ENCODE measurements at places on chromosomes 11 and 22.

DNA sequence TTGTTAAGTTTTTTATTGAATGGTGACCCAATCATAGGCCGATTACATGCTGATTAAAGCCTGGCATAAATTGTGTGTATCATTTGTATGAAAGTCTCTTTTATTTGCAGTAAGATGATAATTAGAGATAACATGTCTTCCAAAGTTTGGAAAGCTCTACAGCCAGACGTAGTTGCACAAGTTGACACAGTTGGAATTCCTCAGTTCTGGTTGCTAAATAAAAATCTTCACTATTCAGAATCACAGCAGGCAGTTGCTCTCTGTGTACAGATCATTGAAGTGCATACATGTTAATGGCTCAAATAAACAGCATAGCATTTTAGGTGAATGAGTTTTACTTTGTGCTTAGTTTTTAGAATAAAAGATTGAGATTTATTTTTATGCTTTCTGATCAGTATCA, 69.5 kb downstream of the ARHGAP42 start:
- no peak for DNase-seq

DNA sequence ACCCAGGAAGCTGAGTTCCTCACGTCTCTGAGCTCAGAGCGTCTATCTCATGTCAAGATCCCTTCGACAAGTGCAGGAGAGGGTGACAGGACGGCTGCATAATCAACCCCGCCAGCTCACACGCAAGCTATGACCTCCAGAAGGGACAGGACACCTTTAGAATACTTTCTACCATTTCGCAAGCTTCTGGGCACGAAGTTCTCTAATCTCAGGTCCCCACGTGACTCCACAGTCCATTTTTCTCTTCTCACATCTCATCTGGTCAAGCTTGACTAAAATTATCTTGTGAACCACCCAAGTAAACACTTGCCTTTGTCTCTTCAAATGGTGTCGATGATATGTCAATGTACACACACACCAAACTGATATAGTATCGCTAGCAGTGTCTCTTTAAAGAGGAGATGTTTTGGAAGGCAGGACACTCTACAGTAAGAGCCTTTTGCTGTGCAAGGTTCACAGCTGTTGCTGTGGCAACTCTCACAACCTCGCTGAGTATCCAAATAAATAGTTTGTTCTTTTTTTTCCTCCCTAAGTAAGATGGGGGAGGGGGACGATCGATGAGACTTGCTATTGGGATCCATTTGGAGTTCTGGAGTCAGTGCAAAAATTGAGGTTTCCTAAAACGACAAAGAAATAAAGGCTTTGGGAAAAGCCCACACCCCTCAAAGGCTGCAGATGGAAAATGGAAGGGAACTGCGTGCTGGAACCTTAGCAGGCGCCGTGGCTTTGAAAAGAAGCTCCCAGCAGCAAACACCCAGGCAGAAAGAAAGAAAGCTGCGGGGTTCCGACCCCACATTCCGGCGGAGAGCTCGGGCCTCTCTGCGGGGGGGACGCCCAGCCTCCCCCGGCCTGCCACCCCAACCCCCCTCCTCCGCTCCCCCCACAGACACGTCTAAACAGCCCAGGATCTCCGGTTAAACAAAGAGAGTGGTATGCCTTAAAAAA, 215.4 kb upstream of the UBASH3B start:
- DNase-seq = no peak

DNA sequence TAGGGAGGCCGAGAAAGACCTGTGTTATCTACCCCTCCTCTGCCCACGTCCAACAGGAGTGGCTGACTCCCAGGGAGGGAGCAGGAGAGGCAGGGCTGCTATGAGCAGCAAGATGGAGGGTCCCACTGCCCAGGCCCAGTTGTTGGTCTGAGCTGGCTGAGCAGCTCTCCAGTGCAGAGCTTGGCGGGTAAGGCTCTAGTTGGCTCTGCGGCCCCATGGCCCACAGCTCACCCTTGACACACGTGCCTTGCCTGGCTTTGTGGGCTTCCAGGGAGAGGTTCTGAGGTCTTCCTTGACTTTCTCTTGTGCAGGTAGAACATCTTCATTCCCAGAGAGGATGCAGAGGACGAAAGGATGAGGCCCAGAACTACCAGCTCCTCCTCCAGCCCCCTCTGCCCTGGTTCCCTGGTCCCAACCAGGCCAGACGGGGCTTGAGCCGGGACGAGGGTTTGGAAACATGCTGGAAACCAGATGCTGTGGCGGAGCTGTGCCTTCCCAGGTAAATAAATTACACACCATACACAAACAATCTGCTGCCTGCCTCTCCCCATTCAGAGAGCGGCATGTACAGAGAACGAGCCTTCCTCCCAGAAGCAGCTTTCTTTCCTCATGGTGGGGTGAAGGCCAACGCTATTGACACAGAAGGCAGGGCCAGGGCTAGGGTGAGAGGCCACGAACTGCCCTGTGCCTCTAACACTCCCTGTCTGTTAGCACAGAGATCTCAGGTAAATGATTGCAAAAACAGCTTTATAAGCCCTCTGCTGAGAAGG, 48.1 kb downstream of the DSCAML1 start:
- no peak for DNase-seq

- DNase-seq = no peak
Observed at GRCh38 chr11:119758291-119758690, 29.3 kb upstream of the NECTIN1 start.

GRCh38 chr11:8338138-8338537, 74.5 kb upstream of the LMO1 start:
- no peak for DNase-seq

DNA sequence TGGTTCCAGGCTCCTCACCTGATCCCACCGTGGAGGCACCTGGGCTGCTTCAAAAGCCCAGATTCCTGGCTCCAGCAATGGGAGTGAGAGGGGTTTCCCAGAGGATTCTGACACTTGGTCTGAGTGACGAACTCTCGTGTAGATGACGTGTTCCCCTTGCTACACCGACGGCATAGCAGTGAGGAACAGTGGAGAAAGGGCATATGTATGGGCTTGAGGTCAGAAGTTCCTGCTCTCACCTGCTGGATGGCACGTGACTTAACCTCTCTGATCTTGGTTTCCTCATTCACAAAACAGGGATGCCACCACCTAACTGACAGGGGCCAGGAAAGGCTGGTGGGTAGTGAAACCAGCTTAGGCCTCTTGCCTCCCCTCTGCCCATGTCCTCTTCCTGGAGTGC, 30.0 kb upstream of the ARFGAP3 start:
- no peak for DNase-seq

DNA sequence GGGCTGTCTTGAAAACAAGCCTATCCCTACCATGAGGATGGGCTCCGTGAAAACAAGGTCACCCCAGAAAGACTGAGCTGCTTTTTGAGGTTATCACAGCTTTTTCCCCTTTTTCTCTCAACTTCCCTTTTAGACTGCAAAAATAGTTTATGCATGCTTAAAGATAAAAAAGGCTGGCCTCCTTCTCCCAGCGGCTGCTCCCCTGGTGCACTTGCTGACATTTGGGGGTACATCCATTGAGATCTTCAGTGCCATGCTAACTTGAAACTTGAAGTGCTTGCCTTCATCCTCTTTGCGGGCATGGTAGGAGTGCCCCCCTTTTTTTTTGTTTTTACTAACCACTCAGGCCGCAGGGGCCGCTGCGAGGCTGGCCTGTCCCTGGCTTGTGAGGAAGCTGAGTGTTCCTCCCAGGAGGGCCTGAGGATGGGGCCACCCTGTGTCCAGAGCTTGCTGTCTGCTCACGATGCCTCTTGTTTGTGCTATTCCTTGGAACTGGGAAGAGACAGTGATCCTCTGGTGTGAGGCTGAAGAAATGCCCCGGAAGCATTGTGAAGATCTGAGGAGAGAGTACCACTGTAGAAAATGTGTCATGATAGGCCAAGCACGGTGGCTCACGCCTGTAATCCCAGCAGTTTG, 2.2 kb downstream of the TANGO2 start:
- DNase-seq = no peak

Measured in CD4-positive, alpha-beta T cell treated with Interleukin-2 at 100 ng/mL for 4 hours (primary cell).